CD8-positive, alpha-beta memory T cell (primary cell): ENCODE measurements at places on chromosomes 7 and 10. TPM values are rescaled to one million over a fixed set of nuclear protein-coding genes. Genes with fewer than 3 reads are reported as not detected.

DNA sequence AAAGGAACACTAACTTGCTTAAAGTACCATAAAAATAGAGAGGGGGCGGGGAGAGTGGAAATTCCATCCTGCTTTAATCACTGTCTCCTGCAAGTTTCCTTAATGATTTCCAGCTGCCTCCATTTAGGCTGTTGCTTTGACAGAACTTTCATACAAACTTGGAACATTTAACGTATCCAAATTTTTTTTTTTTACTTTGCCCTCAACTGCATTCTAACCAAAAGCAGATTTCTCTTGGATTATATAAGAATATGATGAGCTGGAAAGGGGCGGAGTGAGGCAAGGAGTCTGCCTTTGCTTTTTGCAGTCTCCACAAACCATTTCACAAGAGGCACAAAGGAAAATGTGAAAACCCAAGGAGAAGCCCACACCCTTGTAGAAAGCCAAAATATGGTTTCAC is 46.6 kb upstream of the COL1A2 start:
- no peaks in the 10 kb centered on the region for H3K4me1 ChIP-seq
- DNase-seq: no peak
- no peaks in the 10 kb centered on the region for H3K36me3 ChIP-seq
- H3K27ac ChIP-seq: no peak overlapping the region
- no peak overlapping the region for H3K4me3 ChIP-seq

DNA sequence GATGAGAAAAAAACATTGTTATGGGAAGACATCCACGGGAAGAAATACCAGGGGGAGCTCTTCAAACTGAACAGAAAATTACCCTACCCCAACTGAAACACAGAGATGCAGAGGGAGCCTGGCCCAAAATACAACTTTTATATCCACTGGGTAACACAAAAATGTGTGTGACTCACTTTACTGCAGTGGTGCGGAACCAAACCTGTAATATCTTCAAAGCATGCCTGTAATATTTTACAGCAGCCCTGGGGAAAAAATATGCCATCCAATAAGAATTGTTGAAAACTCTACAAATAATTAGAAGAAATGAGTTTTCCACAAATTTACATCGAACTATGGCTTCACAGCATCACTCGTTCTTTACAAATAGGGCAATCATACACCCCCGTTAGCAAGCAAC is 49.8 kb upstream of the SRRM3 start:
- no peak overlapping the region for H3K27ac ChIP-seq
- H3K4me3 ChIP-seq: no peak overlapping the region
- no peak for DNase-seq
- H3K36me3 ChIP-seq: no peaks in the 10 kb centered on the region
- H3K27me3 ChIP-seq: no peaks in the 10 kb centered on the region
- peaks cover 27% of the 10 kb centered on the region for H3K4me1 ChIP-seq

CALHM2 gene
- total RNA-seq: 20.4 TPM

GPR146 gene
- 0.55 TPM for total RNA-seq

DNA sequence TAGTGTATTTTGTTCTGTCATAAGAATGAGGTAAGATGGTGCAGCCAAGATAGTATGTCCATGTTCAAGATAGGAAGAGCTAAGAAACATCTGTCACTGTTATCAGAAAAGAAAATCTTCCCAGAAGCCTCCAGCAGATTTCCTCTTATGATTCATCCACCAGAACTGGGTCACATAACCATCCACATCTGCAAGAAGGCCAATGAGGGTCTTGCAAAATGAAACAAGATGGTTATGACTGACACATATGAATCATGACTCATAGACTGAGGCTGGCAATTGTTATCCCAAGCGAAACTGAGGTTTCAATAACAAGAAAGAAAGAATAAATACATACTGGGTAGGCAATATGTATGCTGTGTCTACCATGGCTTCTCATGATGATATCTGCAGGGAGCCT is 30.3 kb downstream of the CCNJ start:
- no peaks in the 10 kb centered on the region for H3K27me3 ChIP-seq
- no peaks in the 10 kb centered on the region for H3K4me1 ChIP-seq
- no peak for DNase-seq
- H3K36me3 ChIP-seq: no peaks in the 10 kb centered on the region
- H3K27ac ChIP-seq: no peak overlapping the region

DNA sequence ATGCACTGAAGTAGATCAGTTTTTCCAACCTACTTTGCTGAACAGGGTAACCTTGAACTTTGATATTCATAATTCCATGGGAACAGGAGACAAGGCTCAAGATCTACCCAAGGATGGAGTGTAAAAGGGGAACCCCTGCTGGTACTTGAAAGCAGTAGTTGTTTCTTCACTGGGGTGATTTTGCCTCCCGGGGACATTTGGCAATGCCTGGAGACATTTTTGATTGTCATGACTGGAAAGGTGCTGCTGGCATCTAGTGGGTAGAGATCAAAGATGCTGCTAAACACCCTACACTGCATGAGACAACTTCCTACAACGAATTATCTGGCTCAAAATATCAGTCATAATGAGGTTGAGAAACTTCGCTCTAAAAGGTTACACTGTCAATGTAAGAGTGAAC is 214.8 kb upstream of the CTBP2 start:
- DNase-seq: no peak
- H3K27me3 ChIP-seq: no peaks in the 10 kb centered on the region
- H3K27ac ChIP-seq: no peak overlapping the region

IL6 gene
- total RNA-seq: 0.72 TPM

PRSS37 gene
- total RNA-seq: not detected

- peaks cover 12% of the 10 kb centered on the region for H3K4me1 ChIP-seq
- no peaks in the 10 kb centered on the region for H3K27me3 ChIP-seq
- H3K4me3 ChIP-seq: no peak overlapping the region
- no peak for DNase-seq
- H3K36me3 ChIP-seq: no peaks in the 10 kb centered on the region
- no peak overlapping the region for H3K27ac ChIP-seq
These were observed 159.2 kb downstream of the GATA3 start for GRCh38 chr10:8213735-8214134.

AKR1C8 gene
- not detected for total RNA-seq

DNA sequence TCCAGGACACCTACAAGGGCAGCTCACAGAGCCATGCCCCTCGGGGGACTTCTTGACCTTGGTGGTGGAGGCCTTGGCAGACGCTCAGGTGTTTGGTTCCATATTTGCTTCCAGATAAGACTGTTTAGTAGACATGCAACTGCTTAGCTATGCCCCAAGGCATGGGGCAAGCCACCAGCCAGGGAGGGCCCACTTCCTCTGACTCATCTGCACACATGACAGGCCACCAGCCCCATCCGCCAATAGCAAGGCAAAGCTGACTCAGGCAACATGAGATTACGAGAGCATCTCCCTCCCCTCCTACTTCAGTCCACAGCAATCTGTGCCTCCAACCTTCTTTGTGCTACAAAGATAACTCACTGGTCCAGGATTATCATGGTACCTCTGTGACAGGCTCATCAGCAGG is 54.9 kb downstream of the KCNMA1 start:
- H3K36me3 ChIP-seq: no peaks in the 10 kb centered on the region
- H3K4me1 ChIP-seq: no peaks in the 10 kb centered on the region
- DNase-seq: no peak
- no peaks in the 10 kb centered on the region for H3K27me3 ChIP-seq
- no peak overlapping the region for H3K27ac ChIP-seq

DNA sequence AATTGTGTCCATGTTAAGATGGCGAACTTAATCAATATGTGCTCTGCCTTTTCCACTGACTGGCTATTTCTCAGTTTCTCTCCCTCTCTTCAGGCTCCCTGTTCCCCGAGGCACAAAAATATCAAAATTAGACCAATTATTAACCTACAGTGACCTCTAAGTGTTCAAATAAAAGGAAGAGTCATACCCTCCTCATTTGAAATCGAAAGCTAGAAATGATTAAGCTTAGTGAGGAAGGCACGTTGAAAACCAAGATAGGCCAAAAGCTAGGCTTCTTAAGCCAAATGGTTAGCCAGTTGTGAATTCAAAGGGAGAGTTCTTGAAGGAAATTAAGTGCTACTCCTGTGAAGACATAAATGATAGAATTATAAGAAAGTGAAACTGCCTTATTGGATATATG is 81.1 kb upstream of the MBL2 start:
- H3K36me3 ChIP-seq: no peaks in the 10 kb centered on the region
- no peak for DNase-seq
- H3K27me3 ChIP-seq: no peaks in the 10 kb centered on the region
- H3K4me1 ChIP-seq: no peaks in the 10 kb centered on the region
- H3K27ac ChIP-seq: no peak overlapping the region

ZNF25 gene
- total RNA-seq: 5.9 TPM

GLUD1 gene
- total RNA-seq: 184 TPM

- no peak overlapping the region for H3K27ac ChIP-seq
- DNase-seq: no peak
- H3K36me3 ChIP-seq: no peaks in the 10 kb centered on the region
- no peaks in the 10 kb centered on the region for H3K4me1 ChIP-seq
- H3K4me3 ChIP-seq: no peak overlapping the region
These were observed 317.4 kb downstream of the PTPRN2 start for GRCh38 chr7:158270106-158270775.

CLCN1 gene
- not detected for total RNA-seq

TMEM225B gene
- 0.70 TPM for total RNA-seq

ZNF488 gene
- 0.42 TPM for total RNA-seq

DNA sequence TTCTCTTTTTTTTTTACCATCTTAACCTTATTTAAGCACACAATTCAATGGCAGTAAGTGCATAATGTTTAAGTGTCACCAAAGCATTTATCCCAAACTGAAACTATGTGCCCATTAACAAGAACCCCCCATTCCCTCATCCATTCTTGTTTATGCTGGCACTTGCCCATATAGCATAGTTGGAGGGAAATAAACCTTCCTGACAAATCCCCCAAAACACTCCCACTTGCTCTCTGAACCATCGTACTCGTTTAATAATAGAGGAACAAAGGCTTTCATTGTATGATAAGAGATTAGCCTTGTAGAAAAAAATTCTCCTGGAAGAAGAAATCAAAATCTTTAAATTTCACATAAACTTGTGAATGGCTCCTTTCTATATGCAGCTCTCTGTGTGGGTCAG is 26.4 kb upstream of the KCNMA1 start:
- no peak overlapping the region for H3K4me3 ChIP-seq
- no peaks in the 10 kb centered on the region for H3K27me3 ChIP-seq
- no peaks in the 10 kb centered on the region for H3K36me3 ChIP-seq

DNA sequence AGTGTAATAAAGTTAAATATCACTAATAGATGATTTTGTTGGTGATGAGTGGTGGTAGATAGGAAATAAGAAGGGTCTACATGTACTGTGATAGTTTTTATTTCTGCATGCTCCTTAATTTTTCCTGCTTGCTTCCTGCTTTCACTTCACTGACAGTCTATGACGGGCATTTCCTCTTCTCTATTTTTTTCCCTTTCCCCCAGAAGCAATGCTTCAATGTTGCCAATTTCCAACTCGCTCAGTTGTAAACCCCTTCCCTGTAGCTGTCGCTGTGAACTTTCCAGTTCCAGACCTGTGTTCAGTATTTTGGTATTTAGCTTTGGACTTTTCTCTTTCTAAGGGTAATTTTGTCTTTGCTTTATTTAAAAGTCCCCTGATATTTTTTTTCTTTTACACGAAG is 123.5 kb upstream of the AGR3 start:
- H3K4me1 ChIP-seq: no peaks in the 10 kb centered on the region
- no peaks in the 10 kb centered on the region for H3K27me3 ChIP-seq
- no peaks in the 10 kb centered on the region for H3K36me3 ChIP-seq
- no peak for DNase-seq
- H3K4me3 ChIP-seq: no peak overlapping the region

GNA12 gene
- total RNA-seq: 20.6 TPM
